ENCODE measurements at places on chromosomes 6 and 20. TPM values are rescaled to one million over a fixed set of nuclear protein-coding genes. Genes with fewer than 3 reads are reported as not detected.

GRCh38 chr20:32652739-32653526, 20.8 kb downstream of the C20orf203 start:
- peak; percentile 77 for DNase-seq

The SLC32A1 gene
- polyA plus RNA-seq, result not detected

The MDN1 gene
- 6.6 TPM for polyA plus RNA-seq

The CNPY3 gene
- 295 TPM for polyA plus RNA-seq

The AHI1 gene
- polyA plus RNA-seq, result 1.4 TPM

DNA sequence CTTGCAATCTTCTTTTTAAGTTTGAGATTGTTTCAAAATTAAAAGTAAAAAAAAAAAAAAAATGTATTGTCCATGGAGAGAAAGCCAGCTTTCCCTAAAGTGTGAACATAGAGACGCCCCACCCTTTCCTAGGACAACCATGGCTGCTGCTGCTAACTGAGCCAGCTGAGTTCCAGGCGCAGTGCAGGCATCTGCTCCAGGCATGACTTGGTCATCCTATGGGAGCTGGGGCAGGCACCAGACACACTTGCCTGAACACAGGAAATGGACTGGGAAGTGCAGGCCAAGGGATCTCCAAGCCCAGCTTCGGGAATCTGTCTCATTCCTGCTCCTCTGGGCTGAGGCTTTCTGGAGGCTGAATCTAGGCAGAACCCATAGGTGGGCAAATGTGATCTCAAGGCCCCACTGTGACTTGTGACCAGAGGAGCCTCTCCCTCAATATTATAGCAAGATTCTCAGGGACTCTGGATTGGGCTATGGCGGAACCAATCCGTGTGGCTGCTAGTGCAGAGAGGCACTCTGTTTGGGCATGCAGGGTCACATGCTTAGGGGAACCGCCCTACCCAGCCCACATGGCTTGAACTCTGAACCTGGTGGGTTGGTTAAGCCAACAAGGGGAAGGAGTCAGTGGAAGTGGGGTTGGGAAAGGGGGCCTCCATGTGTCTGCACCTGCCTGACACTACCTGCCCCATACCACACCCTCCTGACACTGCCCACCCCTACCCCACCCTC, 138.2 kb upstream of the CST7 start:
- no peak for DNase-seq

The ERVFRD-1 gene
- 0.05 TPM for polyA plus RNA-seq

- DNase-seq, result peak; percentile 20
Measured at GRCh38 chr20:63658749-63659187, 656 bp downstream of the RTEL1 start.

GRCh38 chr20:11008444-11009033, 334.7 kb upstream of the JAG1 start:
- no peak for DNase-seq

DNA sequence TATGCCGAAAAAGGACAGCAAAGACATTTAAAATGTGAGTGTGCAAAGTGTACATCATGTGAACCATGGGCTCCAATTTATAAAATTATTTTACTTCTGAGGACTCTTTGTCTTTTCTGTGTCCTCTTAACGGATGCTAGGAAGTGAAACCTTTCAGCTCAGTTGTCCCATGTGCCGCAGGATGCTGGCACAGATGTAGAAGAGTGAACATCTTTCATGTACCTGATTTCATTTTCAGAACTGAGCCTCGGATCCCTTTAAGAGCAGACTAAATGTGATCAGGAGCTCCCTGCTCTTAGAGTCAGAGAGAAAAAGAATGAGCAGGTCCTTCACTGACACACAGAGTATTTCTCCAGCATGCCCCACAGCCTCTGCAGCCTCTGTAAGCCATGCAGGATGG, 27.6 kb upstream of the FUCA2 start:
- DNase-seq, result no peak

DNA sequence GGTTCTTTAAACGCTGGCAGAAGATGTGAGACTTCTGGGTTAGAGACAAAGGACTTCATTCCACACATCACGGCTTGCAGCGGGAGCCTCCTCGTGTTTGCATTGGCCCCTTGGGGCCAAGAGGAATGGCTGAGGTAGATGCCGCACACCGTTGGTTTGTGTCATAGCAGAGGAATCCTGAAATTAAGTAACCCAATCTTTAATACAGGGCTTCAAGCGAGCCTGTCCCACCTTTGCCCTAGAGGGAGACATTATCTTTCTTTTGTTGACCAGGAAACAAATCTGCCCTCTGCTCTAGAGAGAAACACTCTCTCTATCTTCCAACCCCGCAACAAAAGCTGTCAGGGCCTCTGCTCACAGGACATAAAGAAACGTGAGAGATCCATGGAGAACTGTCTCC, 277.5 kb upstream of the ZFP64 start:
- DNase-seq, result no peak

- DNase-seq, result no peak
Measured at GRCh38 chr20:50282592-50283241, 92.1 kb downstream of the CEBPB start.

The SLC22A1 gene
- not detected for polyA plus RNA-seq

The CCN5 gene
- polyA plus RNA-seq, result not detected

The SLC25A27 gene
- polyA plus RNA-seq, result 0.34 TPM

The OXT gene
- not detected for polyA plus RNA-seq

GRCh38 chr6:110514818-110515217, 38.4 kb upstream of the SLC22A16 start:
- peak; percentile 45 for DNase-seq

- no peak for DNase-seq
Measured at GRCh38 chr20:63215101-63216040, 560 bp downstream of the YTHDF1 start.
